Mammary microvascular endothelial cell (primary cell): ENCODE measurements at places on chromosomes 3 and 15. TPM values are rescaled to one million over a fixed set of nuclear protein-coding genes. Genes with fewer than 3 reads are reported as not detected.

Gene MELTF
- 0.67 and 1.9 TPM in 2 replicates for total RNA-seq

Gene DGKG
- total RNA-seq = 2.4 and 2.9 TPM in 2 replicates

Gene MANF
- 109 and 134 TPM in 2 replicates for total RNA-seq

Gene RFT1
- 26.6 and 35.8 TPM in 2 replicates for total RNA-seq

Gene LTK
- 0.10 and 0.73 TPM in 2 replicates for total RNA-seq

Gene LRRC49
- 6.4 and 10.1 TPM in 2 replicates for total RNA-seq

Gene DLL4
- total RNA-seq = 24.1 and 24.6 TPM in 2 replicates

Gene TICRR
- total RNA-seq = 6.0 and 6.7 TPM in 2 replicates

Gene ONECUT1
- total RNA-seq = not detected in 2 replicates

Gene TMIE
- 0.15 TPM in 1 of 2 replicates, not detected in the other for total RNA-seq

Gene MKRN3
- total RNA-seq = 0.07 TPM in 1 of 2 replicates, not detected in the other

Gene DZIP3
- total RNA-seq = 4.4 and 4.9 TPM in 2 replicates

Gene CD86
- total RNA-seq = not detected in 2 replicates

Gene CDHR4
- not detected in 2 replicates for total RNA-seq

Gene CCR3
- total RNA-seq = not detected in 2 replicates

Gene BMF
- 4.5 and 5.7 TPM in 2 replicates for total RNA-seq

Gene GOLGA8A
- 1.2 and 2.7 TPM in 2 replicates for total RNA-seq

Gene NEK10
- total RNA-seq = 0.13 and 0.30 TPM in 2 replicates

Gene SENP7
- 3.5 TPM in 2 replicates for total RNA-seq

Gene AHSG
- not detected in 2 replicates for total RNA-seq

Gene GOLGA8G
- total RNA-seq = not detected in 2 replicates

Gene SCAANT1
- not detected in 2 replicates for total RNA-seq
